Esophagus (tissue), 2 donors: ENCODE measurements at places on chromosomes 4 and X. TPM values are rescaled to one million over a fixed set of nuclear protein-coding genes. Genes with fewer than 3 reads are reported as not detected.

GABRB1 gene
- not detected for polyA plus RNA-seq

NUP62CL gene
- polyA plus RNA-seq, result 0.94 TPM

MORC4 gene
- 8.0 TPM for polyA plus RNA-seq

TCEAL9 gene
- 39.4 TPM for polyA plus RNA-seq

OPN1MW3 gene
- not detected for polyA plus RNA-seq

GPR119 gene
- polyA plus RNA-seq, result not detected

RHOXF1 gene
- 0.24 TPM for polyA plus RNA-seq

SORCS2 gene
- polyA plus RNA-seq, result 1.2 TPM

PCDH18 gene
- polyA plus RNA-seq, result 0.75 TPM

AREG gene
- 17.4 TPM for polyA plus RNA-seq

H2BW1 gene
- polyA plus RNA-seq, result not detected

XAGE1A gene
- not detected for polyA plus RNA-seq

IL13RA2 gene
- 0.08 TPM for polyA plus RNA-seq

VSIG4 gene
- polyA plus RNA-seq, result 5.1 TPM

SLC26A1 gene
- polyA plus RNA-seq, result 0.09 TPM

LANCL3 gene
- 0.98 TPM for polyA plus RNA-seq

IL9R gene
- polyA plus RNA-seq, result 0.37 TPM

FREM3 gene
- not detected for polyA plus RNA-seq

GRID2 gene
- 0.02 TPM for polyA plus RNA-seq

IL3RA gene
- 2.2 TPM for polyA plus RNA-seq

HELT gene
- polyA plus RNA-seq, result not detected

DAPP1 gene
- 40.6 TPM for polyA plus RNA-seq

OPRPN gene
- polyA plus RNA-seq, result not detected

SPANXD gene
- not detected for polyA plus RNA-seq

TRIM60 gene
- not detected for polyA plus RNA-seq

TXK gene
- 0.61 TPM for polyA plus RNA-seq

CLGN gene
- 1.9 TPM for polyA plus RNA-seq

CLDN34 gene
- polyA plus RNA-seq, result 0.15 TPM

ETNPPL gene
- polyA plus RNA-seq, result not detected

IL1RAPL1 gene
- polyA plus RNA-seq, result 0.02 TPM

PDGFRA gene
- 3.9 TPM for polyA plus RNA-seq

NAT8L gene
- 0.02 TPM for polyA plus RNA-seq

L1CAM gene
- polyA plus RNA-seq, result 0.88 TPM

HEPH gene
- 1.1 TPM for polyA plus RNA-seq

SLC10A3 gene
- polyA plus RNA-seq, result 24.7 TPM

CFAP47 gene
- polyA plus RNA-seq, result not detected

SLITRK2 gene
- 0.04 TPM for polyA plus RNA-seq

MAGEA9B gene
- polyA plus RNA-seq, result not detected

MAGEE1 gene
- 1.2 TPM for polyA plus RNA-seq
